ENCODE measurements at places on chromosomes 2 and 18. TPM values are rescaled to one million over a fixed set of nuclear protein-coding genes. Genes with fewer than 3 reads are reported as not detected.

- no peak overlapping the region for H3K4me3 ChIP-seq
- H3K4me1 ChIP-seq, result no peaks in the 10 kb centered on the region
- H3K36me3 ChIP-seq, result peaks cover 1% of the 10 kb centered on the region
Measured at GRCh38 chr2:133541797-133542196, 26.5 kb downstream of the NCKAP5 start.

GRCh38 chr2:129768036-129768386 is 211.5 kb upstream of the RAB6C start:
- H3K36me3 ChIP-seq, result no peaks in the 10 kb centered on the region
- DNase-seq, result no peak
- peaks cover 18% of the 10 kb centered on the region for H3K27me3 ChIP-seq
- no peaks in the 10 kb centered on the region for H3K4me1 ChIP-seq

DNA sequence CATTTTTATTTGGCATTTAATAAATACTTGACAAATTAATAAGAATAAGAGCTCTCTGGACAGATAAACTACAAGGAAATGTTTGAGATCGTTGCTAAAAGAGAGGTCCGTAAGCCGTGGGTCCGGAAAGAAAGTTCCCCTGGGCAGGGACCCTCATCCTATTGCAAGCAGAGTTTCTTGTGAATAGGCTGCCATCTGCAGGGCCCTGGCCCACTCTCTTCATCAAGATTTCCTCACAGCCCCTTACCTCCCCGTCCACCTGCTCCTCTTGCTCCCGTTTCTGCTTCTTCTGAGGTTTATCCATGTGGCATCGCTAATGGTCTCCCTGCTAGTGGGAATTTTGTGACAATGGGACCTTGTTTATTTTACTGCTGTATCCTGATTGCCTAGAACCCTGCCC is 30.1 kb upstream of the MC5R start:
- no peak for DNase-seq
- H3K4me1 ChIP-seq, result no peaks in the 10 kb centered on the region
- H3K36me3 ChIP-seq, result no peaks in the 10 kb centered on the region
- peaks cover 2% of the 10 kb centered on the region for H3K27me3 ChIP-seq

GRCh38 chr2:109256921-109257320 is 127.9 kb downstream of the SH3RF3 start:
- no peak overlapping the region for H3K27ac ChIP-seq
- H3K4me1 ChIP-seq, result peaks cover 19% of the 10 kb centered on the region
- no peak overlapping the region for H3K4me3 ChIP-seq
- H3K36me3 ChIP-seq, result no peaks in the 10 kb centered on the region
- DNase-seq, result no peak
- peaks cover 15% of the 10 kb centered on the region for H3K27me3 ChIP-seq

GRCh38 chr2:99561804-99562203 is 72.0 kb upstream of the REV1 start:
- H3K4me3 ChIP-seq, result no peak overlapping the region
- DNase-seq, result no peak
- no peaks in the 10 kb centered on the region for H3K4me1 ChIP-seq
- peaks cover 17% of the 10 kb centered on the region for H3K27me3 ChIP-seq

DNA sequence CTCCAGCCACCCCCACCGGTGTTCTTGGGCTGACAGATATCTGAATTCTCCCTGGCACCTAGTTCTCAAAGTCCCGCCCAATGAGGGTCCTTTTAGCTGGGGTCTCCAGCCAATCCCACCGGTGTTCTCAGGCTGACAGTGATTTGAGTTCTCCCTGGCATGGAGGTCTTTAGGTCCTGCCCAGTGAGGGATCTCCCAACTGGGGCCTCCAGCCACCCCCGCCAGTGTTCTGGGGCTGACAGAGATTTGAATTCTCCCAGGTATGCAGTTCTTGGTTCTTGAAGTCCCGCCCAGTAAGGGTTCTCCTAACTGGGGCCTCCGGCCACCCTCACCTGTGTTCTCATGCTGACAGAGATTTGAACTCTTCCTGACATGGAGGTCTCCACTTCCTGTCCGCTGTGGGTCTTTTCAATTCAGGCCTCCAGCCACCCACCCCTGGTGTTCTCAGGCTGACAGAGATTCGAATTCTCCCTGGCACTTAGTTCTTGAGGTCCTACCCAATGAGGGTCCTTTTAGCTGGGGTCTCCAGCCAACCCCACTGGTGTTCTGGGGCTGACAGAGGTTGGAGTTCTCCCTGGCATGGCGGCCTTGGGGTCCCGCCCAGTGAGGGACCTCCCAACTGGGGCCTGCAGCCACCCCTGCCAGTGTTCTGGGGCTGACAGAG is 154.6 kb downstream of the ANKRD36 start:
- H3K27me3 ChIP-seq, result no peaks in the 10 kb centered on the region
- no peaks in the 10 kb centered on the region for H3K4me1 ChIP-seq
- H3K36me3 ChIP-seq, result peaks cover 9% of the 10 kb centered on the region

- no peak for DNase-seq
- H3K27me3 ChIP-seq, result peaks cover 90% of the 10 kb centered on the region
- no peaks in the 10 kb centered on the region for H3K36me3 ChIP-seq
- H3K4me1 ChIP-seq, result peaks cover 3% of the 10 kb centered on the region
- H3K4me3 ChIP-seq, result no peak overlapping the region
Measured at GRCh38 chr2:121237980-121238665, 46.9 kb downstream of the TFCP2L1 start.

DNA sequence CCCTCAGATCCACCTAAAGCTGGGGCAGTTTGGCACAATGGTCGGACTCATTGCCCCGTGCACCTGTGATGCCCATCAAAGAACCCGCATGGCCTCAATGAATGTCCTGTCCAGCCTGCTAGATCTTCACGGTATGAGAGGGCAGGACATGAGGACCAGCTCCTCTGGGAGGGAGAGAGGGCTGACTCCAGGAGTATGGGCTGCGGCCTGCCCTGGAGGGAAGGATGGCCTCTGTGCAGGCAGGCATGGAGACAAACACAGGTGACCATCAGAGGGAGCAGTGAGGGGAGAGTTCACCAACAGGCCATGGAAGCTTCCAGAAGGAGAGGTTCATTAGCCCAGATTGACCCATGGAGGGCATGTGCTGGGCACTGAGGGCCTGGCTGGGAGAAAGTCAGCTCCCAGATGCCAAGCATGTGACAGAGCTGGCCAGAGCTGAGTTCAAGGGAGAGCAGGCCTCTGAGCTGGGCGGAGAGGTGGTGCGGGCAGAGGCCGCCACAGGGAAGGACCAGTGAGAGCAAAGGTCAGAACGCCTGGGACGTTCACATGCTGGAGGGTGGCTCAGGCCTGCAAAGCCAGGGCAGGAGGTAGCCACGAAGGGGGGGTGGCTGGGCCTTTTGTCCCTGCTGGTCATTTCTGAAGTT is 36.2 kb downstream of the HJURP start:
- H3K27me3 ChIP-seq, result no peaks in the 10 kb centered on the region
- H3K4me1 ChIP-seq, result no peaks in the 10 kb centered on the region
- H3K4me3 ChIP-seq, result no peak overlapping the region
- H3K27ac ChIP-seq, result peak overlapping the region; percentile 38

DNA sequence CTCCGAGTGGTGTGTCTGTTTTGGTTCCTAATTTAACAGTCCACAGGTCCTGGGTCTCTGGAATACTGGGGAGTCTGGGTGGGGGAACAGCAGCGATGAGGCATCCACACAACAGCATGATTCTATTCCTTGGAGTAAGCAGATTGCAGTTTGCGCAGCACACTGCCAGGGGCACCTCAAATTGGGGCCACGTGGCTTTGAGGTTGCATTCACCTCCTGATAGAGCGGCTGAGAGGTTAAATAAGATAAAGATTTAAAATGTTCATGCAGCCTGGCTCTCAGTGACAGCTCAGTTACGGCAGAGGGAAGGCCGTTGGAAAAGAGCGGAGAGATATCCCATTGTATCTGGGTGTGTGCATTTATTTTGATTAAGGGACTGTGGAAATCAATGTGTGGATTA is 202.3 kb downstream of the ASB1 start:
- H3K27ac ChIP-seq, result no peak overlapping the region
- H3K4me3 ChIP-seq, result no peak overlapping the region
- H3K27me3 ChIP-seq, result peaks cover 10% of the 10 kb centered on the region
- H3K4me1 ChIP-seq, result no peaks in the 10 kb centered on the region
- DNase-seq, result no peak
- H3K36me3 ChIP-seq, result no peaks in the 10 kb centered on the region

DNA sequence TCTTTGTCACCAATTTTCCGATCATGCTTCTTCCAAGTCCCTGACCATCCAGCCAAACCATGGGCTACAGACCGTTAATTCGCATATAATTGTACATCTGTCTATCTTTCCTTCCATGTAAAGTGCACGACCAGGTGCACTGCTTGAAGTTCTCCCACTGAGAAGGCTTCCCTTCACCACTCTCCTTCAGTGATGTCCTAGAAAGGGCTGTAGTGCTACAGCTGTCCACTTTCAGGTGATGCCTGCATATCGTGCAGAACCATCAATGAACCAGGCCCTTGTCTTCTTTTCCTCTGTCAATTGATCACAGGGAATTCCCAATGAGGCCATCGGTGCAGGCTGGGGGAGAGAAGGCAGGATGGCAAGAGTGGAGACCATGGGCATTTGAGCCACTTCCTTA is 148.9 kb downstream of the TMEM182 start:
- no peak overlapping the region for H3K27ac ChIP-seq
- H3K36me3 ChIP-seq, result no peaks in the 10 kb centered on the region
- no peaks in the 10 kb centered on the region for H3K4me1 ChIP-seq
- no peak for DNase-seq
- no peaks in the 10 kb centered on the region for H3K27me3 ChIP-seq

DNA sequence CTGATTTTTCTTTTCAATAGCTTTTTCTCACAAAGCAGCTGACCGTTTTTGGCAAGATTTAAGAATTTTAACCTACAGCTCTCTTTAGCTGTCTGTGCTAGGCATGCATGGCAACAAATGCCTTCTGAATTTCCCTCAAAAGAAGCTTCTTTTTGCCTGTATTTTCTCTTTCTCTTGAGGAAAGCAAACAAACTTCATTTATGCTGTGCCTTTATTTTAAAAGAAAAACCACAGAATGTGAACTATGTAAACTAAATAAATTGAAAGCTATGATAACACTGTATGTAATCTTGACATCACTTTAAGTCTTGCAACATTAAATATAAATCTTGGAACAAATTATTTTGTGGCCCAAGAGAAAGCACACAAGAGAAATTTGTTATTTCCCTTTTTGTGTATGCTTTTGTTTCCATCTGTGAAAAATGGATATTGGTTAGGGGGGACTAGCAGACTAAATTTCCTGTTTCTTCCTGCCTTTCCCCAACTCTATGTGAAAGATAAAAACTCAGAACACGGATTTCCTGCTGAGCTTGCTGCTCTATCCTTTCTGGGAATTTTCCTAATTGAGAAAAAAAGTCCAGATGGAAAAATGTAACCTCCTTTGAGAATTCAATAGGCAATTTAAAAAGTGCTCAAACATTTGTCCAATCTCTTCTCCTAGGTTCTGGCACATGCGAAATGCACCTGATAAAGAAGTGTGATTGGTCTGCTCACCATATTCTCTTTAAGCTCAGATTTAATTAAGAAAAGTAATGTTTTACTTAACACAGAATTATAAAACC is 20.9 kb upstream of the TFPI start:
- H3K27me3 ChIP-seq, result no peaks in the 10 kb centered on the region
- H3K4me1 ChIP-seq, result peaks cover 24% of the 10 kb centered on the region
- H3K27ac ChIP-seq, result peak overlapping the region; percentile 28
- peaks cover 1% of the 10 kb centered on the region for H3K36me3 ChIP-seq
- no peak overlapping the region for H3K4me3 ChIP-seq
- DNase-seq, result no peak

GRCh38 chr18:75198036-75198435 is 10.9 kb downstream of the PTGR3 start:
- no peak overlapping the region for H3K4me3 ChIP-seq
- no peak for DNase-seq
- H3K27ac ChIP-seq, result no peak overlapping the region
- peaks cover 11% of the 10 kb centered on the region for H3K36me3 ChIP-seq

GRCh38 chr2:239192975-239193374 is 207.8 kb downstream of the HDAC4 start:
- H3K27me3 ChIP-seq, result no peaks in the 10 kb centered on the region
- peaks cover 1% of the 10 kb centered on the region for H3K4me1 ChIP-seq
- DNase-seq, result no peak

GRCh38 chr2:2731101-2731815 is 400.2 kb upstream of the MYT1L start:
- H3K27ac ChIP-seq, result no peak overlapping the region
- H3K4me1 ChIP-seq, result no peaks in the 10 kb centered on the region
- no peak overlapping the region for H3K4me3 ChIP-seq
- H3K27me3 ChIP-seq, result peaks cover 16% of the 10 kb centered on the region
- H3K36me3 ChIP-seq, result no peaks in the 10 kb centered on the region

DNA sequence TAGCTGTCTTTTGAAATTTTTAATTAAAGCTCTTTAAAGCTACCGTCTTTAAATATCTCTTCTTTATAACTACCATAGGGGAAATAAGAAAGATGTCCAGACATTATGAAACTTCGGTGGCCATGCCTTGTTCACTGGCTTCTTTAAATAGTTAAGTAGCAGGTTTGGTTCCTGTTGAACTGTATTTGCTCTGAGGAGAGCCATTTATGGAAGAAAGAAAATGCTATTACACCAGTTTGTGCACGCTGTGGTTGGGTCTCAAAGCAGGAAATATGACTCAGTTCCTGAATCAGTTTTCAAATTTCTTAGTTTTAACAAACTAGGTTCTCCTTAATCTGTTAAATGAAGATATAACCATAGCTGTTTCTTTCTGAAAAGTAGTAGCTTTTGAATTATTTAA is 12.2 kb downstream of the ARPC2 start:
- DNase-seq, result no peak
- H3K27me3 ChIP-seq, result no peaks in the 10 kb centered on the region
- H3K36me3 ChIP-seq, result peaks cover 31% of the 10 kb centered on the region
- peaks cover 15% of the 10 kb centered on the region for H3K4me1 ChIP-seq

- H3K4me1 ChIP-seq, result peaks cover 40% of the 10 kb centered on the region
- peaks cover 2% of the 10 kb centered on the region for H3K27me3 ChIP-seq
- H3K4me3 ChIP-seq, result no peak overlapping the region
- H3K36me3 ChIP-seq, result peaks cover 7% of the 10 kb centered on the region
- no peak overlapping the region for H3K27ac ChIP-seq
Measured at GRCh38 chr2:60483401-60483800, 70.1 kb downstream of the BCL11A start.

- H3K4me1 ChIP-seq, result peaks cover 8% of the 10 kb centered on the region
- H3K27me3 ChIP-seq, result no peaks in the 10 kb centered on the region
- no peak overlapping the region for H3K27ac ChIP-seq
- no peaks in the 10 kb centered on the region for H3K36me3 ChIP-seq
- no peak overlapping the region for H3K4me3 ChIP-seq
- DNase-seq, result no peak
Measured at GRCh38 chr2:215850380-215850779, 163.0 kb downstream of the MREG start.

DNA sequence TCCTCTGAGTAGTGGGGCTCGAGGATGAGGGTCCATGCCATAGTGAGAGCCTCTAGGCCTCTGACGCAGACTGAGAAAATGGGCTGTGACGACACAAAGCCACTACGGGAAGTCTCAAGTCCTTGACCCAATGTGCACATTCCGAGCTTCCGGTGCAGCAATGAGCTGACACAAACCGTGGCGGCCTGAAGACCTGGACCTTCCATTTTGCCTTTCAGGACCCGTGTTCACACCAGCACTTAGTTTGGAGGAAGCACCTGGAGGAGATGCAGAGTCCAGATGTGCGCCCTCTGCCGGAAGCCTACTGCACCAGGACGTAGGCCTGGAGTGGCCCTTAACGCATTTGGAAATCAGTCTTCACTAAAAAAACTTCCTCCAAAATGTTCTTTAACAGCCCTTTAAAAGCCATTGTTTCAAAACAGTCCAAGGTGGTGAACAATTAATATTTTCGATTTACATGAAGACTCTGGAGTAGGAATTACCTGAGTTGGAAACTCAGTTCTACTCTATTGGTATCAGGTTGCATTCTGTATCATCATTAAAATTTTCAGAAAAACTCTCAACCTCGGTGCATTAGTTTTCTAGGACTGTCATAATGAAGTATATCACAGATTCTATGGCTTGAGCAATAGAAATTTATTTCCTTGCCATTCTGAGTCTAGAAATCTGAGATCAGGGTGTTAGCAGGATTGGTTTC is 33.9 kb downstream of the BMP10 start:
- H3K4me3 ChIP-seq, result no peak overlapping the region
- no peaks in the 10 kb centered on the region for H3K4me1 ChIP-seq
- no peaks in the 10 kb centered on the region for H3K27me3 ChIP-seq
- H3K27ac ChIP-seq, result no peak overlapping the region

Gene SCYGR8
- not detected for total RNA-seq

Gene ANAPC1
- 61.5 TPM for total RNA-seq

Gene TMEM17
- total RNA-seq, result 5.9 TPM
